ENCODE measurements at places on chromosomes 2 and 18. TPM values are rescaled to one million over a fixed set of nuclear protein-coding genes. Genes with fewer than 3 reads are reported as not detected.

GNLY gene
- total RNA-seq = not detected

CDH2 gene
- total RNA-seq = 1.1 TPM

SERPINB2 gene
- total RNA-seq = 3.5 TPM

ADGRF3 gene
- total RNA-seq = 2.5 TPM

CDKL4 gene
- total RNA-seq = 1.2 TPM

XIRP2 gene
- total RNA-seq = 1.8 TPM

TPO gene
- total RNA-seq = not detected

M1AP gene
- not detected for total RNA-seq

MITD1 gene
- 15.8 TPM for total RNA-seq

IL36A gene
- total RNA-seq = not detected

C2orf78 gene
- total RNA-seq = not detected

NT5C1B gene
- total RNA-seq = not detected

CHMP3 gene
- total RNA-seq = 43.4 TPM

PSMA8 gene
- total RNA-seq = not detected

RAMP1 gene
- not detected for total RNA-seq

FAP gene
- total RNA-seq = 134 TPM

ELOA2 gene
- not detected for total RNA-seq

YWHAQ gene
- total RNA-seq = 438 TPM

PER2 gene
- total RNA-seq = 3.9 TPM

HOXD13 gene
- total RNA-seq = not detected

ANKRD30B gene
- total RNA-seq = not detected

AFF3 gene
- total RNA-seq = not detected

UGT1A8 gene
- not detected for total RNA-seq

SLC19A3 gene
- total RNA-seq = 1.4 TPM

GKN2 gene
- not detected for total RNA-seq

FSIP2 gene
- total RNA-seq = 0.37 TPM

MRPS9 gene
- 22.0 TPM for total RNA-seq

TSN gene
- 47.3 TPM for total RNA-seq

COLEC11 gene
- 0.37 TPM for total RNA-seq

RNF144A gene
- total RNA-seq = 6.8 TPM

FAM117B gene
- total RNA-seq = 1.1 TPM

CSRNP3 gene
- total RNA-seq = 0.73 TPM

SMYD1 gene
- total RNA-seq = not detected

ESPNL gene
- total RNA-seq = 0.39 TPM

OSBPL6 gene
- 4.1 TPM for total RNA-seq

Data from subcutaneous preadipocyte (primary cell).